ENCODE measurements at places on chromosomes 3 and 15. TPM values are rescaled to one million over a fixed set of nuclear protein-coding genes. Genes with fewer than 3 reads are reported as not detected.
A peak's percentile ranks its signal among the peaks of the same experiment; 100 is the strongest.

- DNase-seq, result peak; percentile 46
Measured at GRCh38 chr3:160296591-160296990, 71.4 kb downstream of the C3orf80 start.

ANKRD63 gene
- total RNA-seq, result not detected

DNA sequence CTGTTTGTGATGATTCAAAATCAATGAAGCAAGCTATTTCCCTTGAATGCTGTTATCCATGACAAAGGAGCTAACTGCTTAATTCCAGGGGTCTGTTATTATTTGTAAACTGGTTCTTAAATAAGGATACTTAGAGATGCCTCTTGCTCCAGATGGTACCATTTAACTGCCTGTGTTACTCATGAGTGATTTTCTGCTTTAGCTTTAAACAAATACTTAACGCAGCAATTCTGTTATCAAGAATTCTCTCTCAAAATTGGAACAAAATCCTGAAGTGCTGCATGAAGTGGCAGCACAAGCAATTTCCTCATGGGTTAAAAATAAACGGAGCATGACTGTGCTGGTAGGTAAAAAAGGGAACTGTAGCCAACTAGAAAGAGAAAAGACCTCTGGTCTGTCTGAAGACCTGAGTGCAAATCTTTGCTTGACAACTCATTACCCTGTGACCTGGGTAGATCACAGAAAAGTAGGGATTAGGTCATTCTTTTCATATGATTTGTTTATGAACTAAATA lies 62.5 kb upstream of the GBE1 start:
- DNase-seq, result no peak

GRCh38 chr3:48966367-48966766 lies 23.7 kb upstream of the P4HTM start:
- no peak for DNase-seq

GRCh38 chr15:99651023-99651807 lies 82.0 kb downstream of the LYSMD4 start:
- peak; percentile 52 for DNase-seq

IMPG2 gene
- 0.36 TPM for total RNA-seq

DNA sequence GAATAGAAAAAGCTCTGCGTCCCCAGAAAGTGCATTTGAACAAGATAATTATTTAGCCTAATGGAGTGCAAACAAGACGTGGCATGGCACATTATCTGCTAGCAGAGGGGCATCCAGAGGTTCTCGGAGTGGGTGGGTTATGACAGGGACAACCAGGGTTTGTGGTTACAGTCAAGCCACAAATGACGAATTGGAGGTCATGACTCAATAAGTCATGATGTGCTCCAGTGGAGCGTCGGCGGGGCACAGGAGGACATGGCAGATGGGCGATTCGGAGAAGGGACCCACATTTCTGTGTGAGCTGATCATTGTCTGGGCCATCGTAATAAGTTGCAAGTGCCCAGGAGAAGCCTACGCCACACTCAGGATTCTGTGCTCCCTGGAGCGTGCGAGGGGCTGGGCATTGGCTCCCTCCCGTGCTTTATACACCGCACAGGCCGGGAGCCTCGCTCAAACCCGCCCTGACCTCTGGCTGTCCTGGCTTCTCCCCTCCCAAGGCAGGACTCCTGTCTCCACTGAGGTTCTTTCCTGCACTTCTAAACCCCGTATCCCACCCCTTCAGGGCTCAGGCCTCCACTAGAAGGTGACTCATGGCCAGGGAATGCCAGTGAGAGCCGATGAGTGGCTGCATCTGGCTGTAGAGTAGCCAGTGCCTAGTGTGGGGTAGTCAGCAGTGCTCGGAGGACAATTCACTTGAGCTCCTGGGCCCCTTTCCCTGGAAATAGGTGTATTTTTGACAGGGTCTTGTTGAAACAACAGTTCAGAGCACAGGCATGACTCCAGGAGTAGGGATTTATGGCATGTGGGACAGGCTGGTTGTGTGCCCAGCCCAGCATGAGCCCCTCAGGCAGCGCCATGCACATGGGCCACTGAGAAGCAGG lies 67.4 kb downstream of the GRIP2 start:
- peak; percentile 99 for DNase-seq

DNA sequence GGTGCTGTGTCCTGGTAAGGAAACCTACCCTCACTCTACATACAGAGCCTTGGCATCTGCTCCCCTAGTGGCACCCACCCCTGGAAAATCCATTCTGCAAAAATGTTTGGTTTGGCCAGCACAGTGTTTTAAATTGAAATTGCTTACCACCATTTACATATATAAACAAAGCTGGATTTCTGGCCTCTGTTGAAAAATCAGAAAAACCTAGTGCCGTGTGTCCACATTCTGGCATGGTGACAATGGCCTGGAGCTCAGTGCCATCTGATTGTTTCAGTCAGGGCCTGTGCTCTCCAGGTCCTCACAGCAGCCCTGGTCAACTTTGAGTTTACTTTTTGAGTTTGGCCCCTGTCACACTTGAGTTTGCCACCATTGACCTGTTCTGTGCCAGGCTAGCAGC lies 2.9 kb upstream of the IL17RC start:
- DNase-seq, result no peak

DNA sequence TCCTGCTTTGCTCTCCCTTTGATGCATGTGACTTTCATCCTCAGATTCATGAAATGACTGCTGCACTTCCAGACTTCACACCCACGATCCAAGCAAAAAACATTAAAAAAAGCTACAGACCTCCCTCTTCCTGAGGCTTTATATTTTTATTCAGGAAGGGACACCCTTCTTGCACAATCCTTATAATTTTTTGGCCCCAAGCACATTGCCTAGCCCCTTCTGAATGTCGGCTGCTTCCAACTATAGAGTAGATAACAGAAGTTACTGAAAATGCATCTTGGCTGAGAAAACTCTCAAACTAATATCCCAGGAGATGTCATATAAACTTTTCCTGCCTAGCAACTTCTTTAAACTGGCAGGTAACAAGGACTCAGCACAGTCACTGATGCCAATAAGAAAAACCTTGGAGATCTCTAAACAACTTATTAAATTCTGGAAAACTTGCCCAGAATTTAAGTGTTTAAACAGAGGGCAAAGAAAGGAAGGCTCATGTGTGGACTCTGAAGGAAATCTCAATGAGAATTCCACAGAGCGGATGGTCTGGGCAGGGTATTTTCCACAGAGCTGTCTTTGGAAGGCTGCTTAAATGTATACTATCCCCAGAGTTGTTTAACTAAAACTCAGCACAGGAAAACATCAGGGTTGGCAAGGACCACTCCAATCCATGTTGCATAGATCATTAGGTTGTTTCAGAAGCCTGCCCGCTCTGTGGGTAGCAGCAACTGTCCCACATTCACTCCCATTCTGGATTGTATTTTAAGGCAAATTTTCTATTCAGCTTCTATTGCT lies 746.8 kb upstream of the LMCD1 start:
- no peak for DNase-seq

GRCh38 chr15:67884514-67885174 lies 44.8 kb upstream of the RNU6-1 start:
- peak; percentile 91 for DNase-seq

DNA sequence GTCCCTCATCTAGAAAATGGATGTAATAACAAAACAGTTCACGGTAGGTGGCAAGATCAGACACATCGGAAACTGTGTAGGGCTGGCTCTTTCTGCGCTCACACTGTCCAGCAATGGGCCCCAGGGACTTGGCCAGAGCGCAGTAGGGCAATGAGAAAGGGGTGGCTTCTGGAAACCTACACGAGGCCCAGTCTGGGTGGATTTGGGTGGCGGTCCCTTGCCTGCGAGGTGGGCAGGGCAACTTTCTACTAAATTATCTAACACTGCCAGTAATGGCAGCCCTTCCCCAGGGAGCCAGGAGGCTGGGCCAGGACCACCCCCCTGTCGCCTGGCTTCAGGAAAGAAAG lies 2.1 kb upstream of the TNK2 start:
- DNase-seq, result peak; percentile 44

DNA sequence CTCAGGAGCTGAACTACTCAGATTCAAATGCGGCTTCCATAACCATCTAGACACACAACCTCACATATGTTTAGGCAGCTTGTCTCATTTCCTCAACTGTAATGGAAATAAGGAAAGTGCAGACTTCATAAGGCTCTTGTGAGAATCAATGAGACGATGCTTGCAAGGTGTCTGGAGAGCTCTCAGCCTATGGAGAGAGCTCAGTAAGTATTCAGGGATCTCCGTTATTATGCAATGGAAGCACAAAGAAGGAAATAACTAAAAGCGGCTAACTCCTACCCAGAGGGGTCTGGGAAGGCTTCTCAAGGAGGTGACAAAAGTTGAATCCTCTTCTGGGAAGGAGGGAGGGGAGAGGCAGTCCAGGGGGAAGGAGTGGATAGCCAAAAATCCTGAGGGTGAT lies 50.1 kb upstream of the LIPC start:
- no peak for DNase-seq

GRCh38 chr3:30225021-30225420 lies 381.4 kb upstream of the TGFBR2 start:
- DNase-seq, result no peak

IGSF10 gene
- total RNA-seq, result 2.7 TPM

DNA sequence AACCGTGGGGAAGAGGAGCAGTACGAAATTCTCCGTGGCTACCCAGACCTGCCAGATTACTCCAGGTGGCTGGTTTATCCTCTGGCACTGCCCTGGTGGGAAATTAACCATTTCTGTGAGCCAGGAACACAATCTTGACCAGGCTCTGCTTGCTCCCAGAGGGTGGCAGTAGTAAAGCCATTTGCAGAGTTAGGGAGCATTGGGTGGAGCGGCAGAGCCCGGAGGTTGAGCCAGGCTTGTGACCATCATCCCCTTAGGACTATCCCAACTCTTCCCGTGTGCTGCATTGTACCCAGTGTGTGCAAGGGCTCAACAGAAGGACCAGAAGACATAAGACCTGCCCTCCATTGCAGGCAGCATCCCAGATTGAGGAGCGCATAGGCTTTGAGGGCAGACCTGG lies 5.3 kb downstream of the KNG1 start:
- no peak for DNase-seq

DNA sequence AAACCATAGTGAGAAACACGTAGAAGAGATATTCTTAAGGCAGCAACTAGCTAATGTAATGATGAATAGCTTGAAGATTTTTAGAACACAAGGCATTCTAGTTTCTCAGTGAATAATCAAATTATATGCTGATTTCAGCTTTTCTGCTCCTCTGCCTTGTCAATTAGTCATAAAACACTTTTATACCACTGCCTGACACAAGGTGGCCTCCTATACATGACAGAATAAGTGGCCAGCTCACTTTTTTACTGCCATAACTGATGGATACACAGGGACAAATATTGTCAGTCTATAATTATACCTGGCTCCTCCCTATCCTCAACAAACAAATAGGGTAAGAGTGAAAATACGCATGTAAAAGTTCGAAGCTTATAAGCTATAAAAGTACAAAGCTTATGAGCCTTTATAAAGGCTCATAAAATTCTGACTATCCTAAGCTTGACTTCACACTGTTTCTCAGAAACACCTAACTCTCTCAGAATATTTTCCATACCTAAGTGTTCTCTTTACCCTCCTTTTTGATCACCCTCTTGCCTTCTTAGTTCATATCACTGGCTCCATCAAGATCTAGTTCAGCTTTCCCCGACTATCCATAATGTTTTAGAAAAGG lies 81.6 kb downstream of the HERC1 start:
- no peak for DNase-seq

DNA sequence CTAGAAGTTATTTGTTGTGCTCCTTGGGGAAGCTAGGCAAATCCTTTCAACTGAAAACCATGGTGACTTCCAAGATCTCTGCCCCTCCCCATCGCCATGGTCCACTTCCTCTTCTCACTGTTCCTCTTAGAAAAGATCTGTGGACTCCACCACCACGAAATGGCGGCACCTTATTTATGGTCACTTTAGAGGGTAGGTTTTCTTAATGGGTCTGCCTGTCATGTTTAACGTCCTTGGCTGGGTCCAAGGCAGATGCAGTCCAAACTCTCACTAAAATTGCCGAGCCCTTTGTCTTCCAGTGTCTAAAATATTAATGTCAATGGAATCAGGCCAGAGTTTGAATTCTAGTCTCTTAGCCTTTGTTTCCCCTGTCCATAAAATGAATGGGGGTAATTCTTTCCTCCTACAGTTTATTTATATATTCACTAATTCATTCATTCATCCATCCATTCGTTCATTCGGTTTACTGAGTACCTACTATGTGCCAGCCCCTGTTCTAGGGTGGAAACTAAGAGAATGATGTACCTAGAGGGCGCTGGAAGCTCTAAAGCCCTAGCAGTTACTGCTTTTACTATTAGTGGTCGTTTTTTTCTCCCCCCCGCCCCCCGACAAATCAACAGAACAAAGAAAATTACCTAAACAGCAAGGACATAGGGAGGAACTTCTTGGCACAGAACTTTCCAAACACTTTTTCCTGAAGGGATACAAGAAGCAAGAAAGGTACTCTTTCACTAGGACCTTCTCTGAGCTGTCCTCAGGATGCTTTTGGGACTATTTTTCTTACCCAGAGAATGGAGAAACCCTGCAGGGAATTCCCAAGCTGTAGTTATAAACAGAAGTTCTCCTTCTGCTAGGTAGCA lies 657 bp downstream of the PATL2 start:
- DNase-seq, result no peak
